GM23248 (cell line): ENCODE measurements at places on chromosomes 6 and 20.

DNA sequence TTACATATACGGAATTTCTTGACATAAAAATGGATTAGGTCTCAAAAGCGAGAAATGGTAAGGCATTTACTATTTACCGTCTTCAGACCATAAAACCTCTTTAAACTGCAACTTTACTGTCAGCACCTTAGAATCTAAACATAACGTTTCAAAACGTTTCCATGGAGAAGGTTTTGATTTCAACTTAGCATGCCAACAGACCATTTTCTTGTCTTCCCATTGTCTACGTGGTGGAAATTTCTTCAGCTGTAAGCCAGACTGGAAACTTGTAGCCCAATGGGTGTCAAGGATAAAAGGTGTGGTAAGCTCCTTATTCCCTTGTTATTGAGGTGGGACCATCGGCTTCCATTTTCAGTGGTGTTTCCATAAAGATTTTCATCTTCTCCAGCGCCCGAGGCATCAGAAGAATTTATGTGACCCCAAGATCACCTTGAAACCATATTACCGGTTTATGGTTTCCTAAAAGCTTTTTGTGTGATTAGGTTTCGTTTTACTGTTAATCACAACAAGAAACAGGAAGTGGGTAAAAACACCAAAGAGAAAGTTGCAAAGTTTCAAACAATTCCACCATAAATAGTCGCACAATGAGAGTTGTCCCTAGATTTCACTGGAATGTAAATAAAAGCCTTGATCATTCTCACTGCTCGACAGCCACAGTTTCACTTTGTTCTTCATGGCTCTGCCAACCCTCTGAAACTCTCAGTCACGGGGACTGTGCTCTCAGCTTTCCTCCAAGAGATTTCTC lies 63.0 kb upstream of the CD2AP start:
- DNase-seq = peak; percentile 72

DNA sequence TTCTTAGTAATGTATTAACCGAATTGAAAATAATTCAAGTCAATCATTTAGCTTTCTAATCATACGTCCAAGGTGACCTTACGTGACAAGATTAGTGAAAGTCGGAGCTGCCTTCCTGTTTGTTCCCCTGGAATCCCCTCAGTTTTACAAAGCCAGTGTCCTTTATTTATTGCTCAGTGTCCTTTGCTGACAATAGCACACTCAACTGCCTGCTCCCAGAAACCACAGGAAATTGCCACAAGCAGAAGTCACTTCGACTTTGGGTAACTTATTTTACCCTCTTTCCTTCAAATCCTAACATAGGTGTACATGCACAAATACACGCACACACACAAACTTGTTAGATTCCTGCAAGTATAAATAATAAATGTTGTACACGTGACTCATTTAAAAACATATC lies 1167.7 kb upstream of the ADGRB3 start:
- no peak for DNase-seq

DNA sequence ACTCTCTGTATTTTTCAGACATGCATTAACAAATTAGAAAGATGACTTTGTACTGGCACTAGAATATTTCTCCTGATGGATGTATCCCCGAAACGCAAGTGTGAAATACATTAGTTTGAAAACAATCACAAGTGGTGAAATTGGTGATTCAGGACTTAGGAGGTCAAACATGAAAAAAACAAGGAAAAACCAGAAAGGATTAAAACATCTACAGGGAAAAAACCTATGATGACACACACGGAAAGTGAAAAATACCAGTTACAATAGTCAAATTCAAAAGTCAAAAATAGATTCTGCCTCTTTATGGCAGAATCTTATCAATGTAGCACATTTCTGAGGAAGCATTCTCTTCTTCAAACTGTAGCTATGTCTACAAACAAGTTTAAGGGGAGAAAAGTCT lies 129.0 kb upstream of the SGK1 start:
- peak; percentile 81 for DNase-seq

DNA sequence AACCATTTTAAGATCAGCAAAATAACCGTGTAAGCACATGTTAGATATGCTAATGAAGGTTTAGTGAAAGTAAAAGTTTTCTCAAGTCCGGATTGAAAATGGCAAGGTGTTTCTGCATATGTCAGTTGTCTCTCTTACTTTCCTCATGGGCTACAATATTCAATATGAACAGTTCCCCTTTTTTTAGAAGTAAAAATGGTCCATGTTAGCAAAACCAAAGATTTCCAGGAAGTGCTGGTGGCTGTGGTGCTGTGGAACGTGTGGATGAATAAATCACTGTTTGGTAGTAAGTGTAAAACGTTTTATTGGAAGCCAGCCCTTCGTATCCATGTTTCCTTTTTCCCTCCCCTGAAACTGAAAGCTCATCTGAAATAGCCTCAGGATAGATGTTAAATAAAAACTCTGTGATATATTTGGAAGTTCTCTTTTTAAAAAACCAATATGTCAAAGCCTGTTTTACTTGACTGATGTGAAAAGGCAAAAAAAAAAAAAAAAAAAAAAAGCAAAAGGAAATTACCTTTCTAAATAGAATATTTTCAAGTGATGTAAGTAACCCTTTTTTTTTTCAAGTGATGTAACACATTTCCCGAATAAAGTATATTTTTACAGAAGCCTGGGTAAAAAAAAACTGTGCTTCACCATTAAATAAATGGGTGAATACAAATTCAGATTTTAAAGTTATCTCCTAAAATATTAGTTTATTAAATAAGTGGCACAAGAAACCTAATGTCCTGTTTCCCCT lies 41.9 kb downstream of the PLEKHG1 start:
- peak; percentile 8 for DNase-seq

DNA sequence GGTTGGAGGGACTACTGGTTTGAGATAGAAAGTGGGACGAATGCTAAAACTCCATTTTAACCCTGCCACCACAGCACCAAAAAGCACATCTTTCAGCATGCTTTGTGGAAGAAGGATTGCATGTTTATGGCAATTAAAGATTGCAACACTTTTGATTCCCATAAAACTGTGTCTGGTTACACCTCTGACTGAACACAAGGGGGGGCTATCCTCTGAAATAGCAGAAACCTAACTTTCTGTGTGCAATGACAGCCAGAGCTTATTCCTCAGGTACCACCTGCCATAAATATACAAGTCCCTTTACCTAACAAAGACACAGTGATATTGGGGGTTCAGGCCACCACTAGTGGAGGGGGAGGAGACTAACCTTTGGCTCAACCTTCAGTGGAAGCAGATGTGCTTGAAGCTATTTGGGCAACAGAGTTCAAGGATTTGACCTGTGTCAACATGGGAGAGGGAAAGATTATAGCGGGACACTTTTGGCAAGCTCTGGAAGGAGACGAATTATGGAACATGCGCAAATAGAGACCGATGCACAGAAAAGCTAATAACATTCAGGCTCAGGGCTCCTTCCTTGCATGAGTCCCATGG lies 9.6 kb upstream of the PLG start:
- DNase-seq = peak; percentile 4

DNA sequence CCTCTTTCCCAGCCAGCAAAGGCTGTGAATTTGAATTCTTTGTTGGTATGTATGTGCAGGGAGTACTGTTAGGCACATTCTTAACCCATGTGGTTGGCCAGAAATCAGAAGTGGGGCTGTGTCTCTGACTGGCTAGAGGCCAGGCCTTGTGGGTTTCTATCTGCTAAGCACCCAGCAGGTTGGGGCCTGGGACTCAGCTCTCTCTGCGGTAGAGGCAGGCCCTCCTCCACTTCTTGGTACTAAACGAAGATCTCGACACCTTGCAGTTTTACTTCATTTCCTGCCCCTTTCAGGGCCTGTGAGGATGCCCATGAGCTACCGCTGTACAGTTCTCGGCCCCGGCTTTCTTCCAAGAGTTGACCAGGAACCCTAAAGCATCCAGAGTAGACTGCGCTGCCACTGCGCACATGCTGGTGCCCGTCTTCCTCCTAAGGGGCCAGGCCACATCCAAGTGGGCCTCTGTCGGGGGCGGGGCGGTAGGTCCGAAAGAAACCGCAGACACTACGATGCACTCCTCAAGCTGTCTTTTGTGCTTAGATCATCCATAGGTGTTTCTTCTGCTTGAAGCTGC lies 51.1 kb downstream of the TCP11 start:
- DNase-seq = peak; percentile 60

DNA sequence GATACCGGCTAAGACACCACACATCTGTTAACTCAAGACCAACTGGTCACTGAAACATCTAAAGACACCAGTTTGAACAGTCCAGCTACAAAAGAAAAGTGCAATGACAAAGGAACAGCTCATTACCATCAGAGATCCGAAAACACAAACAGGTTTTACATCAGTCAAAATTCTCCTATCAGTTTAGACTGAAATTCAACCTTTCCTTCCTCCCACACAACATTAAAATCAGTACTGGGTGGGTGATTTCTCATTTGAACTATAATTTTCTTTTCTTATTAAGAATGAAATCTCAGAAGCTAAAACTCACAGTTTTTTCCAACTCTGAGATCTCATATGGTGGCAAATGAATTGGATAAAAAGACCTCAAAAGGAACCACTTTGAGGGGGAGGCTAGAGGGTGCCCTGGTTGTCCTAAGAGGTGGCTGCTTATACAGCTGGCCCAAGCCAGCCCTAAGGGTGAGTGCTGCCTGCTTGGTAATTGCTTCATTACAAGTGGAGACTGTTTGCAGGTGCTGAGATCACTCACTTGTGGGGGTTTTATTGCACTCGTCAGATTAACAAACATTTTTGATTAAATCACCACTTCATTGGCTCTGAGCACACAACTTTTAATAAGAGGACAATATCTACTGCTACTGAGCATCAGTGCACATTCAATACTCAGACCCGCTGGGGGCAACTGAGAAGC lies 4.3 kb downstream of the CCDC167 start:
- DNase-seq = no peak

- no peak for DNase-seq
These were observed 14.7 kb upstream of the RAB22A start for GRCh38 chr20:58294497-58295455.

DNA sequence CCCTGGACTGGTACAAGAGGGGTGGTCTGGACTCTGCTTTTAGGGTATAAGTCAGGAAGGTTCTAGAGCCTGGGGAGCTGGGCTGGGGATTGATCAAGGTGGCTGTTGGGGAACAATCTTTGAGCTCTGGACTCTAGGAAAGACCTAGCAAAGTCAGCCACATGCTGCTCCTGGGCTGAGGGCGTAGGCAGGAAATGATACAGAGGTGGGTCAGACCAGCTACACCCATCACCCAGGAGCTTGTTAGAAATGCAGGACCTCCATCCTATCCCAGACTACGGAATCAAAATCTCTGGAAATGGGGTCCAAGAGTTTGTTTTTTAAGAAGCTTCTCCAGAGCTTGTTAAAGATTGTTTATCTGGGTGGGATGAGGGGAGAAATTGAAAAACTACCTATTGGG lies 9.4 kb downstream of the ADTRP start:
- peak; percentile 52 for DNase-seq

GRCh38 chr6:7769702-7770101 lies 43.8 kb downstream of the BMP6 start:
- DNase-seq = peak; percentile 67

GRCh38 chr6:162271922-162272321 lies 455.6 kb downstream of the PRKN start:
- DNase-seq = no peak

DNA sequence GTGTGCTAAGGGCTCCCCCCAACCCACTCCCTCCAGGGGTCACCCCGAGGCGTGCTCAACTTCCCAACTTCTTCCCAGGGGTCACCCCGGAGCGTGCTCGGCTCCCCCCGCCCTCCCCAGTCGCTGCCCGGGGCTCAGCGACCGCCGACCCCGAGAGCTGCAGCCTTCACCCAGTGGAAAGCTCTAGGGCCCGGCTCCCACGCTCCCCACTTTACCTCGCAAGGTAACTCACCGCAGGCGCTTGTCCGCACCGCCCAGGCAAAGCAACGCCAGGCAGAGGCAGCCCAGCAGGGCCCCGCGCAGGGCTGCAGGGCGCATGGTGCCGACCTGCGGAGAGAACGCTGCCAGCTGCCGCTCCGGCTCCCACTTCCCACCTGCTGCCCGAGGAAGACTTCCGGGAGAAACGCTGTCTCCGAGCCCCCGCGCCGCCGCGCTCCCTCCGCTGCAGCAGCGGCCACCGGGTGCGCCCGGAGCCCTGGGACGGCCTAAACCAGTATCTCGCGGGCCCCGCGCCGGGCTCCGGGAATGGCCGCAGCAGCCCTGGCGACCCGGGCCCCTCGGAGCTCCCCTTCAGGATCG lies 396 bp downstream of the RNASET2 start:
- peak; percentile 60 for DNase-seq

GRCh38 chr6:150600010-150600300 lies 270 bp downstream of the PLEKHG1 start:
- DNase-seq = no peak

DNA sequence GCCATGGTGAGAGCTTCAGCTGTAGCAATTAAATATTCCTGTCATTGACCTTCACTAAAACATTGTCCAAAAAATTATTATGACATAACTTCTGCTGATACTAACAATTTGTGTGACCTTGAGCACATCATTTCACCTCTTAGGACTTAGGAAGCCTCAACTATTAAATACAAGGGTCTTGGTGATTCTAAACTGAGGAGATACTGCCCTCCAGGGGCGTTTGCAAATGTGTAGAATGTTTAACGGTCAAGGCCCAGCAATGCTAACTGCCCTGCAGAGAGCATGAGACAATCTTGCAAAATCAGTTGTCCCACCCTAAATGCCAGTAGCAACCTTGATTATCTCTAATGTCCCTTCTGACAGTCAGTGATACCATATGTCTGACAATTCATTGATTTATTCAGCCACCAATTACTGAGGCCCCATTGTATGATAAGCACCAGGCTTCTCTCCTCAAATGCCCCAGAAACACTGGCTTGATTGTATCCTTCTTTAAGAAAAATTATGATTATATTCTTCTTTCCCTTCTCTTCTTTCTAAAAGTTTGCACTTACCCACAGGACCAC lies 284.1 kb upstream of the PLN start:
- DNase-seq = peak; percentile 48

- peak; percentile 91 for DNase-seq
These were observed 52.4 kb downstream of the SCAND1 start for GRCh38 chr20:35901678-35902544.

DNA sequence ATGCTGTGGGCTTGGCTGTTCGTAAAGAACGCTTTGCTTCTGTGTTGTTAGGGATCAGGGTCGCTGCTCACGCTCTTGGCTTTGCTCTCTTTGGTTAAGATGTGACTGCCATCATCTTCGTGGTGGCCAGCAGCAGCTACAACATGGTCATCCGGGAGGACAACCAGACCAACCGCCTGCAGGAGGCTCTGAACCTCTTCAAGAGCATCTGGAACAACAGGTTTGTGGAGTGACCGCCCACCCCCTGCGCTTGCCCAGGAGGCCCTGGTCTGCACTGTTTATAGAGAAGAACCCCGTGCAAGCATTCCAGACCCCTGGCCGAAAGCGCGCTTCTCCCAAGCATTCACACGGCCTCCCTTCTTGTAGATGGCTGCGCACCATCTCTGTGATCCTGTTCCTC lies 57.1 kb downstream of the GNAS start:
- no peak for DNase-seq

- no peak for DNase-seq
These were observed 109.8 kb downstream of the DTNBP1 start for GRCh38 chr6:15553031-15553430.

DNA sequence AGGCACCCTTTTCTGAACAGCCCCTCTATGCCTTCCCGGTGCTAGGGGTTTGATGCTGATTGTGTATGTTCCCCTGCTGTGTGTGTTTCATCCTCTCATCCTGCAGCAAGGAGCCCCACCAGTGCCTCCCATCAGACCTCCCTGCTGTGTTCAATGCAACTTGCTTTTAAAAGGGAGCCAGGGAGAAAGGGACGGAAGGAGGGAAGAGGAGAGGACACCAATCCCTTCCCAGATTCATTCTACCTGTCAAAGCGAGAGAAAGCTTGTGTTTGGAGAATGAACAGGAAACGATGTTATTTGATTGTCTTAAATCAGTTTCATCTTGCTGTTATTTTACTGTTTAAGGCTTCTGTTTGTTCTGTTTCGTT lies 259.2 kb downstream of the ADGB start:
- no peak for DNase-seq
